ENCODE measurements at places on chromosomes 1 and 21.

GRCh38 chr1:110048923-110049601 is 14.6 kb downstream of the STRIP1 start:
- DNase-seq: no peak

DNA sequence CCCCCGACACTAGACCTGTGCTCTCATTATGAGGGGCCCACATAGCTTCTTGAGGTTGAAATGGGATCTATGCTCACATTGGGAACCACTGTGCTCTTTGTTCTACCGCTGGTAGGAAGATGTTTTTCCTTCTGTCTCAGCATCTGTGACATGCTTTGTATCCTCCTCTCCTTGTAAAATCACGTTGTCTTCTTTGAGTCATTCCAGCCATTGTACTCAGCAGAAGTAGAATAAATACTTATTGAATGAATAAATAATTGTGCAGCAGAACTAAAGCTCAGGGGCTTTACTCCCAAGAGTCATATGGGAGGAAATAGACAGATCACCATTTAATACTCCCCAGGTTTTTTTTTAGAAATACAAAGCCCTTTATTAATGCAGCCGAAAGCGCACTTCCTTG is 66.3 kb upstream of the EDEM3 start:
- DNase-seq: no peak

- no peak for DNase-seq
Observed at GRCh38 chr1:7352364-7352763, 418.7 kb upstream of the VAMP3 start.

DNA sequence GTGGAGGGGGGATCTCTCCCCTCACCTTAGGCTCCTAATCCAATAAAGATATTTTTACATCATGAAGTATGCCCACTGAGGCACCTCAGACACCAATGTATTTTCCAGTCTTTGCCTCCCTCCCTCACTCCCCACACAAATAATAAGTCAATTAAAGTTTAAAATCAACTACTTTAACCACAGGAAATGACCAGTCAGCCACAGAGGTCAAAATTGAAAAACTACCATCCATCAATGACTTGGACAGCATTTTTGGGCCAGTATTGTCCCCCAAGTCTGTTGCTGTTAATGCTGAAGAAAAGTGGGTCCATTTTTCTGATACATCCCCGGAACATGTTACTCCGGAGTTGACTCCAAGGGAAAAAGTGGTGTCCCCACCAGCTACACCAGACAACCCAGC is 70.6 kb upstream of the DYNLT5 start:
- DNase-seq: no peak

DNA sequence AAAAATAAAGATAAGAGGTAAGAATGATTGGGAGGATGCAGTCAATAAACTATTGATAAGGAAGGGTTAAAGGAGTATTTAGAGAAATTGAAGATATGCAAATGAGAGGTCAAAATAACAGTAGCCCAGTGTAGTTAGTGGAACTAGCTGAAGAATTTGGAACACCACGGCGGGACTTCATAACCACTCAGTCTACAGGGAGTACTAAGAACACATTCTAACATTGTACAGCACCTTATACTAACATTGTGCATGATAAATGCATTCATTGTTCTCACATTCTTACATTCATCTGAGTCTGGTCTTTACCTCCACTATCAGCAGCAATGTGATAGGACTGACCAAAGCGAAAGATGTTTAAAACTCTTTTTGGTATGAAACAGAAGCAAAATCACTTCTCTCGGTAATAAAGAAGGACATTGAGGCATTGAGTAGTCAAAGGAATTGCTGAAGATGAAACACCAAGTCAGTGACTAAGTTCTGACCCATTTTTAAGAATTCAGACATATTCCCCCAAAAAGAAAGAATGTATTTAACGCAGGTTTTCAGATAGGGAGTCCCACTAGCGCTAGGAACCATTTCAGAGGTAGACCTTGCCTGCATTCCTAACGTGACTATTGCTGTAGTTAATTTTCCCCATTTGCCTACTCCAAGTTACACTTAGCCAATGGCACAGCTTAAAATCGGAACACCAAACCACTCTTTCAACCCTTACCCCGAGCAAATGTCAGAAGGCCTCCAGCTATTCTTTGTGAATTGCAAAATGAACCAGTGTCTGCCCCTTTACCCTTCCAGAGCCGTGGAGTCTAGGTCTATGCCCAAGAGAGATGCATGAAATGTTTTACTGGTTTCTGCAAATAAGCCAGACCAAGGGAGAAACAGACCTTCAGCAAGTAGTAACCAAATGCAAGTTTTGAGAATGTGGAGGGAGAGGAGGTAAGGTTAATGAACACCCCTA is 108.8 kb upstream of the IRF2BP2 start:
- DNase-seq: no peak

DNA sequence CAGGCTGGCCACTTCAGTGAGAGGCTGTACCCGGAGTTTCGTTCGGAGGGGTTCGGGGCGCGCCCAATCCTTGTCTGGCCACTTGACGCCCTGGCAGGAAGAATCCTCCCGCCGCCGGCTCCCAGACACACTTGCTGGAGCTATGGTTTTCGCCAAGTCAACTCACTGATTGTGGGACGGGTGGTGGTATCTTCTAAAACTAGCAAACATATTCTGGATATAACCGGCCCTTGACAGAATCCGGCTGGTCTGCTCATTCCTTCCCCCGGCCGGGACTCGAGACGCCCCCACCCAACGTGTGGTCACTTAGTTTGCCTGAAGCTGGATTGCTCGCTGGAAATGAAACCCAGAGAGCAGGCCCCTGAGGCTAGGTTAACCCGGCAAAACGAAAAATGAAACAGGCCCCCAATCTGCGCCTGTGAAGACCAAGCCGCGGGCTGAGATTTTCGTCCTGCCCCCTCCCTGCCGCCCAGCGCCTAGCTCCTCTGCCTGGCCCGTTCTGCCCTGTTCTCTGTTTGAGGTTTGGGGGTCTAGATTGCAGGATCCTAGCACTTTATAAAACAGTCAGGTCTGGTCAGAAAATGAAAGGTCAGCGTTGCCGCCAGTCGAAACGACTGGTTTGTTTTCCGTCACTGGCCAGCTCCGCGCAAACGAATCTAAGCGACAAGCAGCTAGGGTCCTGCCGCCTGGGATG is 4.6 kb downstream of the GFI1 start:
- DNase-seq: no peak

DNA sequence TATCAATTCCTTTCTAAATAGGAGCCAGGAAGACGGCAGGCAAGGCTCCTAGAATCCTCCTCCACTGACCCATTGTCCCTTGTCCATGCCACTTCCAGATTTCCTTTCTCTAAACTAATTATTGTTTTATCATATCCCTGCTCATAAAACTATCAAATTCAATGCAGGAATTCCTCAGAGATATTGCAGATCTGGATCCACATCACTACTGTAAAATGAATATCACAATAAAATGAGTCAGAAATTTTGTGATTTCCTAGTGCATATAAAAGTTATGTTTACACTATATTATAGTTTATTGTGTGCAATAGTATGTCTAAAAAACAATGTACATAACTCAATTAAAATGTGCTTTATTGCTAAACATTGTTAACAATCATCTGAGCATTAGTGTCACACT is 498.7 kb upstream of the NEGR1 start:
- no peak for DNase-seq

DNA sequence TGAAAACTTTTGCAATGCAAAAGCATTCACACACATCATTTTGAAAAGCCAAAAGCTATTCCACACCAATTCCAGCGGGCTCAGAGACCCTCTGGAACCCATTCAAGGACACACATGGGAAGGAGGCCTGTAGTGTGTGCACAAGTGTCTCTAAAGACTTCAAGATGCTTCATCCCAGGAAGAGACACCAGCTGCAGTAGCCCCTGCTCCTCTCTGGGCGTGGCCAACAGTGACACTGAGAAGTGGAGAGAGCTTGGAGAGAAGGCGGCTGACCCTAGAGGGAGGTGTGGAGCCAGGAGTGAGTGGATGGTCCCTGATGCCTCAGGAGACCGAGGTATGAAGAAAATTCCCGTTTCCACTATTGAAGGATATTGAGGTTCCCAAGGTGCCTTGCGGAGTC is 14.9 kb upstream of the TNNI1 start:
- no peak for DNase-seq

DNA sequence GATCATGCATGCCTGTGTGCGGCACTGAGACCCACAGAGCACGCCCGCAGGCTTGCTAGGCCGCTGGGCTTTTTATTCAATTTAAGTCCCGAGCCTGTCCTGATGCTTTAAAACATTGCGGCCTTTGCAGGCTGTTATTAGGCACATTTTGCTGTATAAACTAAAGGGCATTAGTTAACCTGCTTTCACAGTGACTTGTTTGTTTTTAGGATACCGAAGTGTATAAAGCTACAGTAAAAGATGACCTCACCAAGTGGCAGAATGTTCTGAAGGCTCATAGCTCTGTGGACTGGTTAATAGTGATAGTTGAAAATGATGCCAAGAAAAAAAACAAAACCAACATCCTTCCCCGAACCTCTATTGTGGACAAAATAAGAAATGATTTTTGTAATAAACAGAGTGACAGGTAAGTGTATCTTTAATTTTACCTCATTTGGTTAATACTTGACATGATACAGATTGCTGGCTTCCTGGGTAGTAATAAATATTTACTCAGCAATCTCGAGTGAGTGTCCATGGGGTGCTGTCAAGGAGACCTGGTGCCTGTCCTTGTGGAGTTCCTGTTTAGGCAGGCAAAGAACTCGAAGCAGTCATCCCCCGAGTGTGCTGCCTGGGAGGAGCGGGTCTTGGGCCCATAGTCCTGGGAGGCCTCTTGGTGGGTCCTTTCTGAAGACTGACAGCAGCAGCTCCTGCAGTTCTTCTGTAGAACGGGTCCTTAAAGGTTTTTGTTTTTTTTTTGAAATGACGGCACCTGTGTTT is 40.1 kb downstream of the TRAPPC10 start:
- DNase-seq: no peak

GRCh38 chr1:12654657-12655056 is 10.8 kb downstream of the AADACL4 start:
- DNase-seq: no peak

DNA sequence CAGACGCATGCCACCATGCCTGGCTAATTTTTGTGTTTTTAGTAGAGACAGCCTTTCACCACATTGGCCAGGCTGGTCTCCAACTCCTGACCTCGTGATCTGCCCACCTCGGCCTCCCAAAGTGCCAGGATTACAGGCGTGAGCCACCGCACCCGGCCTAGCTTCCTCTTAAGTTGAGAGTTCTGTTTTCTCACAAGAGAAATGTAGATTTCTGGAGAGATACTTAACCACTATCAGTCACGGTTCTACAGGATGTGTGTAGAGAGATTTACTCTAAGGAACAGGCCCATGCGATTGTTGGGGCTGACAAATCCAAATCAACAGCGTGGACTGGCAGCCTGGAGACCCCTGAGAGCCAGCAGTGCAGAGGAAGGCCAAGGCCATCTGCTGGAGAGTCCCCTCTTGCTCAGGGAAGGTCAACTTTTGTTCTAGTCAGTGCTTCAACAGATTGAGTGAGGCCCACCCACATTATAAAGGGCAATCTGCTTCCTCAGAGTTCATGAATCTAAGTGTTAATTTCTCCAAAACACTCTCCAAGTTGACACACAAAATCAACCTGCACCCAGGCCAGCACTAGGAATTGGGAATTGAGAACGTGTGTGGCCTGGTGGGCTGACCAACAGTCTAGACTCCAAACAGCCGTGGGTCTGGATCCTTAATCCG is 38.7 kb downstream of the CHAF1B start:
- DNase-seq: no peak

GRCh38 chr21:42237577-42237976 is 18.6 kb downstream of the ABCG1 start:
- no peak for DNase-seq

DNA sequence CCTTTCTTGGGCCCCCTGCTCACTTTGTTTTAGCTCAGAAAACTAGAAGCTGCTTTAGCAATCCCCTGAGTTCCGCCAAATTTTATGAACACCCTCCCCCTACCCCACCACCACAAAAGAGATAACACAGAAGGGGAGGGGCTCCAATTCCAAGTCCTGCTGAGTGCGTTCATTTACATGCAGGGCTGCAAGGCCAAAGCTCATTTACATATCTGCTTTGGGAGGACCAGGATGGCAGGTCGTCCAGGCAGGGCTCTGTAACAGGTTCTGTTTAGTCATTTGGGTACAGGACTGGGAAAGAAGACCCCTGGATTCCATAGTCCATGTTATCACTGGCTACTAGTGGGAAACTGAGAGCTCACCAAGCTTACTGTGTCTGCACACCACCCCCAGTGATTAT is 35.9 kb upstream of the KIF21B start:
- no peak for DNase-seq

GRCh38 chr21:39537571-39537970 is 75.2 kb upstream of the B3GALT5 start:
- no peak for DNase-seq

DNA sequence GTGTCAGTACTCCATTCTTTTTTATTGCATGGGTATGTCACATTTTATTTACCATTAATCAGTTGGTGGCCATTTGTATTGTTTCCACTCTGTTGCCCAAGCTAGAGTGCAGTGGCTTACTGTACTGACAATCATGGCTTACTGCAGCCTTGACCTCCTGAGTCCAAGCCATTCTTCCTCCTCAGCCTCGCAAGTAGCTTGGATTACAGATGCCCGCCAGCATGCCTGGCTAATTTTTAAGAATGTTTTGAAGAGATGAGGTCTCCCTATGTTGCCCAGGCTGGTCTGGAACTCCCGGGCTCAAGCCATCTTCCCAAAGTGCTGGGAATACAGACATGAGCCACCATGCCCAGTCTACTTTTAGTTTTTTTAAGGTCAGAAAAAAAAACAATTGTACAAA is 813 bp upstream of the SFT2D2 start:
- DNase-seq: no peak

- DNase-seq: peak; percentile 84
Observed at GRCh38 chr1:23562137-23562876, 3.0 kb upstream of the ID3 start.

DNA sequence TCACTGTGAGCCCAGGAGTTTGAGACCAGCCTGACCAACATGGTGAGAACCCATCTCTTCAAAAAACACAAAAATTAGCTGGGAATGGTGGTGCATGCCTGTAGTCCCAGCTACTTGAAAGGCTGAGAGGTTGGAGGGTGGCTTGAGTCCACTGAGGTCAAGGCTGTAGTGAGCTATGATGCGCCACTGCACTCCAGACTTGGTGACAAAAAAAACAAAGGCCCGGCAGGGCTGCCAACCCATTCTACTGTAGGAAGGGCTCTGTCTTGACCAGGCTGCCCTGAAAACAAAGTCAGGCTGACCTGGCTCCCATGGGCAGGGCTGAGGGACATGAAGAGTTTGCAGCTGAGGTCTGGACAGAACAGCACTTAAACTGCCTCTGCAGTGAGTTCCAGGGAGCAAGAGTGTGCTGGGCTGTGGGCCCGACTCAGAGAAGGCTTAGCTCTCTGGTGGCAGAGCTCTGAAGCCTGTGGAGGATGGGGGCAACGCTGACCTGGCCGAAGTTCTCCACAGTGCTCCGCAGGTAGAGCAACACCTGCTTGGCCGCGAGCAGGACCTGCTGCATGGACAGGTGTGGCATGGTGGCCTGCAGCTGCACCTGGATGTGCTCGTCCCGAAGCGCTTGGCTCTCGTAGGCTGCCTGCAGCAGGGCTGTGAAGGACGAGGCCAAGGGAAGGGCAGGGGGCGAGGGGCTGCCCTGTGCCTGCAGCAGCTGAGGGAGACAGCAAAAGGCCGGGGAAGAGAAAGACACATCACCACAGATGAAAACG is 42.4 kb downstream of the URB1 start:
- no peak for DNase-seq

Measured in AG04449 (cell line).